NCI-H1417 (cell line): ENCODE measurements at places on chromosomes 3 and 15.

DNA sequence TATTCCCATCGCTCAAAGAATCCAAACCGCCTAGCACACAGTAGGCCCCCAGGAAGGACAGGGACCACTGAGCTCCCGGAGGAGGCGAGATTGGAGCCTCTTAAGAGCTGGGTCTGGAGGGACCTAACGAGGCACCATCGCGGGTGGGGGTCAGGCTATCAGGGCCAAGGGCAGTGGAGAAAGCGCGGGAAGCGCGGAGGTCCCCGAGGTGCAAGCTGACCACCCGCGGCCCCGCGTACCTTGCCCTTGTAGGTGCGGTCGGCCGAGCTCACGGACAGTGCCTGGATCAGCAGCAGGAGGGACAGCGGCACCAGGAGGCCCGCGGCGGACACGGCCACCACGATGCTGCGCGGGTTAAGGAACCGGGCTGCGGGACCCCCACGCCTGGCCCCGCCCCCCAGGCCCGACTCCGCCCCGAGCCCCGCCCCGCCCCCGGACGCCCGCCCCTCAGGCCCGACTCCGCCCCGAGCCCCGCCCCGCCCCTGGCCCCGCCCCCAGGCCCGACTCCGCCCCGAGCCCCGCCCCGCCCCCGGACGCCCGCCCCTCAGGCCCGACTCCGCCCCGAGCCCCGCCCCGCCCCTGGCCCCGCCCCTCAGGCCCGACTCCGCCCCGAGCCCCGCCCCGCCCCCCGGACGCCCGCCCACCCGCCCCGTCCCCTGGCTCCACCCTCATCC lies 3.9 kb downstream of the ZDHHC19 start:
- DNase-seq: no peak

GRCh38 chr3:94935738-94936580 lies 873.1 kb downstream of the NSUN3 start:
- DNase-seq: no peak

DNA sequence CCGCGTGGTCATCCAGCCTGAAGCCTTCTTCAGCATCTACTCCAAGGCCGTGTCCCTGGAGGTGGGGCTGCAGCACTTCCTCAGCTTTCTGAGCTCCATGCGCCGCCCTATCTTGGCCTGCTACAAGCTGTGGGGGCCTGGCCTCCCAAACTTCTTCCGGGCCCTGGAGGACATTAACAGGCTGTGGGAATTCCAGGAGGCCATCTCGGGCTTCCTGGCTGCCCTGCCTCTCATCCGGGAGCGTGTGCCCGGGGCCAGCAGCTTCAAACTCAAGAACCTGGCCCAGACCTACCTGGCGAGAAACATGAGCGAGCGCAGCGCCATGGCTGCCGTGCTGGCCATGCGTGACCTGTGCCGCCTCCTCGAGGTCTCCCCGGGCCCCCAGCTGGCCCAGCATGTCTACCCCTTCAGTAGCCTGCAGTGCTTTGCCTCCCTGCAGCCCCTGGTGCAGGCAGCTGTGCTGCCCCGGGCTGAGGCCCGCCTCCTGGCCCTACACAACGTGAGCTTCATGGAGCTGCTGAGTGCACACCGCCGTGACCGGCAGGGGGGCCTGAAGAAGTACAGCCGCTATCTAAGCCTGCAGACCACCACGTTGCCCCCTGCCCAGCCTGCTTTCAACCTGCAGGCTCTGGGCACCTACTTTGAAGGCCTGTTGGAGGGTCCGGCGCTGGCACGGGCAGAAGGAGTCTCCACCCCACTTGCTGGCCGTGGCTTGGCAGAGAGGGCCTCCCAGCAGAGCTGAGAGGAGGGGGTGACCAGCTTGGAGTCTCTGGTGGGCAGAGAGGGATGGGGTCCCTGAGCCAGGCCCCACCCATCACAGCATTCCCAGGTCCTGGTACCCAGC lies 37.9 kb downstream of the GOLGA6A start:
- no peak for DNase-seq

DNA sequence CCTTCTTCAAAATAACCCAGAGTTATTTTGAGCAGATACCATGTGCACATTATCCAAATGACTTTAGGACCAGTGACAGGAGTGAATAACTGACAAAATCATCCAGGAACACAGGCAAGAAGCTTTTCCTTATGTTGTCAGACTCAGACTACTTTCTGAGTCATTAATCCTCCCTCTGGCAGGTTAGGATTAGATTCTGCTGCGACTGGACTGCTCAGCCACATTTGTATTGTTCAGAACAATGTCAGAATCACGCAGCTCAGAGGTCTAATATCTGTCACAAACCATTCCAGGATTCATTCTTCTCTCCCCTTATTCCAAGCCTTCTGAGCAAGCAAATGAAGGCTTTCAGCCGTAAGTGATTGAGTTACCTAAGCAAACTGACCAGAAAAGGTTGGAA lies 34.8 kb upstream of the FAM174B start:
- DNase-seq: no peak

- DNase-seq: peak; percentile 10
Measured at GRCh38 chr3:79517766-79518413, 249.9 kb downstream of the ROBO1 start.

DNA sequence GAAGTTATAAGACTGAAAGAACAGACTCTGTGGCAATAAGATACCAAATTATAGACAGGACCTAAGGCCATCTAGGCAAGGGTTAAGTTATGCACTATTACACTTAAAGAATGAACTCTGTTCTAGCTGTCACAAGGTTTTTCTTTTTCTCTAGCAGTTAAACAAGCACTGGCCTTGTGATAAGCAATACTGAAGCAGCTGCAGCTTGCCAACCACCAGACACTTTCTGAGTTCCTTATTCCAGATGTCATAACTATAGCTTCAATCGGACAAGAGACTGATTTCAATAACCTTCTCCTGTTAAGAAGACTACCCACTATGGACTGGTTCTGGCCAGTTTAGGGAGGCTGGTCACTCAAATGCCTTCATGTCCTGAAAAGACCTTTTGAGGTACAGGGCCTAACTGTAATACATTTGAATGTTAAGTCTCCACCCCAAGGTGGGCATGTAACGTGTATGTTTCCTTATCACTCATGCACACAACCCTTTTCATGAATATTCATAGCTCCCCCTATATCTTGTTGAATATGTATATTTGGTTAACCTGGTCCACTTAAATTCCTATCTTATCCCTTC lies 85.8 kb downstream of the CFAP20DC start:
- no peak for DNase-seq

DNA sequence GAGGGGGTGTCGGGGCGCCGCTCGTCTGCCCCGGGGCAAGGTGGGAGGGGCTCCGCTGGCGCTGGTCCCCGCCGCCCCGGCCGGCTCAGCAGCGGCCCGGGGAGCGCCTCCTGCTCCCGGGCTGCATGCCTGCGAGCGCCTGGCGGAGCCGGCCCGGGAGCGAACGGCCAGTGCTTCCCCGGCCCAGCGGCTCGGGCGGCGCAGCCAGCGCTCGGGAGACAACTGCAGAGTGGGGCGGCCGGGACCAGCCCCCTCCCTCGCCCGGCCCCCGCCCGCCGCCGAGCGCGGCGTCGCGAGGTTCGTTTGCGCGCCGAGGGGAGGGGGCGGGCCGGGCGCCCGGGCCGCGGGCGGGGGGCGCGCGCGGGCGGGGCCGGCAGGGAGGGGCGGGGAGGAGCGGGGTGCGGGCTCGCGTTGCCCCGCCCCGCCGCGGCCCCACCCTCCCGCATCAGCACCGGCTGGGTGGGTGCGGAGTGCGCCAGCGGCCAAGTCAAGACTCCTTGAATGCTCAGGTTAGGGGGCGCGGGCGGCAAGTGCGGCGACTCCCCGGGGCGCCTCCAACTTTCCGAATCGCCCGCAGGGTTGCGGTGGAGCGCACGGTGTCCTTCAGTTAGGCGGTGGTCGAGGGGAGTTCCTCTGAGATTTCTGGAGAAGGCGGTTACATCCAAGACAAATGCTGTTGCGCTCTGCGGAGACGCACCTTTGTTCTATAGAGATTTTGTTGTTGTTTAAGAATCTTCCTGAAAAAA lies at the start of gene RGMA:
Gene RGMA, minus strand, starts transcription at position 231 of the 746 bp plus-strand sequence. CDS start 279 bp downstream, outside the sequence.
- peak; percentile 51 for DNase-seq

DNA sequence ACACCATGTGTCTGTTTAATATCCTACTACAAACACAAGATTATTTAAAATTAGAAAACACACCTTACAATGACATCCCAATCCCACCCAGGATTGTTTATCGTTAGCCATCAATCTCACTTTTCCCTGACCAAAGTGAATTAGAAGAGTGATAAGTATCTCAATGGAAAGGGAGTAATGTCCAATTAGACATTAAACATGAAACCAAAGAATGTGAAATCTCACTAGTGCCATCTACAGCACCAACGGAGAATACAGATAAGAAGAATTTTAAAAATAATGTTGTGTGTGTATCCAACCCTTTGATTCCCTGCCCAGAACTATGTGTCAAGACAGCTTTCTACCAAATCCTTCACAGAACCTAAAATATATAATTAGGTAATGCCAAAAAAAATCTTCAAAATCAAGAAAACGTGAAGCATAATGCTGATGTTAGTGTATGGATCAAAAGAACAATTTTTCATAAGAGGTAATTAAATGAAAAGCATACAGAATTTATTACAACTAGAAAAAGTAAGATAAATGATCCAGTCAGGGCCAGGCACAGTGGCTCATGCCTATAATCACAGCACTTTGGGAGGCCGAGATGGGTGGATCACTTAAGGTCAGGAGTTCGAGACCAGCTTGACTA lies 64.2 kb downstream of the SCAPER start:
- DNase-seq: peak; percentile 72

DNA sequence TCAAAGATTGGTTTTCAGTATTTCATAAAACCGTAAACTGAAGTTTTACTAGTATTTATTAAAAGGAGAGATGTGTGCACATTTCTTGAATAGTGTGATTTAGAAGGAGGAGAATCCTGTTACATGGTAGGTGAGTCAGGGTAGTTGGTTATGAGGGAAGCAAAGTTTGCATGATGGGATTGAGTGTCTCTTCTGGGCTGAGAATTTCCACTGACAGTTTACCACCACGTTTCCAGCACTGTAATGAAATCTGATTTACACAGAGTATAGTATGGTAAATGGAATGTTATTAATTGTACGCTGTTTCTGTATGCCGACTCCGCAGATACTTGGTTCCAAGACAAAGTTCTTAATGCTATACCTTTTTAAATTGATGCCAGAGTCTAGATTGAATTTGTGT lies 1.6 kb downstream of the NECTIN3 start:
- DNase-seq: no peak

GRCh38 chr3:105365391-105366325 lies 1.1 kb upstream of the ALCAM start:
- DNase-seq: peak; percentile 41

- no peak for DNase-seq
Measured at GRCh38 chr15:101501703-101502373, 12.3 kb upstream of the PCSK6 start.

DNA sequence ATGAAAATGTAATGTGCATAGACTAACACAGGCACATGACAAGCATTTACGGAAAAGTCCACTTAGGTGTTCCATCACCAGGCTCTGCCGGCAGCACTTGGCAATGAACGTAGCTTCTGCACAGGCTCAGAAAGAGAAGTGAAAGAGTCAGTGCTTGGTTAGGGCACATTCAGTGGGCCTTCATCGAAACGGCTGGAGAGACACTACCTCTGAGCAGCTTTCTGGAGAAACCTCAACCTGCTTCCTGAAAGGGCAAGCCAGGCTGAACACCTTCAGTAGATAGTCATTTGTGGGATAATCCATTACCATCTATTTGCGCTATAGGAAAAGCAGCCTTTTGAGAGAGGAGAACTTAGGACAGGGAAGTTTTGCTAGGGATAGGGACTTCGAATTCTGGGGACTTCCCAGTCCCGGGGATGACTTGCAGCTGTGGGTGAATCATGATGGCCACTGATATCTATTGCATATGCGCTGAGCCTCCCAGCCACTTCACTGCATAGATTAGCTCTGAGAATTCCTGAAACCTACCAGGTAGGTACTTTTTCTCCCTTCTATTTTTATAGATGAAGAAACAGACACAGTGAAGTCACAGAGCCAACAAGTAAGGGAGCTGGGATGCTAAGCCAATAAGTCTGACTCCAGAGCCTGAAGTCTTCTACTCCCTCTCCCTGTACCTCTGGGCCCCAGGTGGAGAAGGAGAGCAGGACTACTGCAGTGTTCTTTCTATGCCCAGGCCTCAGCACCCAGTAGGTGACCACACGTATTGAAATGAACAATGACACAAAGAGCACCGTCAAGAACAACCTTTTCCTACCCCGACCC lies 4.2 kb upstream of the SH2D7 start:
- no peak for DNase-seq

DNA sequence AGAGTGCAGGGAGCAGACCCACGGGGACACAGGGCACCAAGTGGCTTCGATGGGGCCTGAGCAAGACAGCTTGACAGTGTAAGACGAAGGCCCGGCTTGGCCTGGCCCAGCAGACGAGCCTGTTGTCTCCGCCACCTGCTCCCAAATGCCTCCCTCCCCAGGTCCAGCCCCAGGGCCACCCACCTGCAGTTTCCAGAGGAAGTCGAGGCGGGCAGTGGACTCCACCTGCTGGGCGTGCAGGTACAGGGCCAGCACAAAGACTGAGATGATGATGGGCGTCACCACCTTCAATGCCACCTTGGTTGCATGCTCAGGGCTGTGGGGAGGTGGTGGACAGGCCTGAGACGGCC lies 94.1 kb downstream of the SEC22A start:
- no peak for DNase-seq

DNA sequence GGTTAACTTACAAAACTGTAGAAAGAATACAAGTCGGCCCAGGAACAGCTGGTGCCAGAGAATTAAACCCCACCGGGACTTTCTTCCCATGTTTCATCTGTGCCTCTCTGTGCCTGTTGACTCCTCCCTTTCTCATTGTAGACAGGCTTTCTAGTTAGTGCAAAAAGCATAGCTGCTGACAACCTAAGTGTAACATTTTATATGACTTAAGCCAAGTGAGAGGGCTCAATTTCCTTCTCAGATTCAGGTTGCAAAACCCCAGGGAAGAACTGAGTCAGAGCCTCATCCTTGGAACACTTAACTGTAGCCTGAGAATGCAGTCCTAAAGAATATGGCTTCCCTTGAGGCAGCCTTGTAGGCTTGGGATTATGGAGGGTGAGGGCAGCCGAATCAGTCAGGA lies 302.5 kb upstream of the AZI2 start:
- no peak for DNase-seq

DNA sequence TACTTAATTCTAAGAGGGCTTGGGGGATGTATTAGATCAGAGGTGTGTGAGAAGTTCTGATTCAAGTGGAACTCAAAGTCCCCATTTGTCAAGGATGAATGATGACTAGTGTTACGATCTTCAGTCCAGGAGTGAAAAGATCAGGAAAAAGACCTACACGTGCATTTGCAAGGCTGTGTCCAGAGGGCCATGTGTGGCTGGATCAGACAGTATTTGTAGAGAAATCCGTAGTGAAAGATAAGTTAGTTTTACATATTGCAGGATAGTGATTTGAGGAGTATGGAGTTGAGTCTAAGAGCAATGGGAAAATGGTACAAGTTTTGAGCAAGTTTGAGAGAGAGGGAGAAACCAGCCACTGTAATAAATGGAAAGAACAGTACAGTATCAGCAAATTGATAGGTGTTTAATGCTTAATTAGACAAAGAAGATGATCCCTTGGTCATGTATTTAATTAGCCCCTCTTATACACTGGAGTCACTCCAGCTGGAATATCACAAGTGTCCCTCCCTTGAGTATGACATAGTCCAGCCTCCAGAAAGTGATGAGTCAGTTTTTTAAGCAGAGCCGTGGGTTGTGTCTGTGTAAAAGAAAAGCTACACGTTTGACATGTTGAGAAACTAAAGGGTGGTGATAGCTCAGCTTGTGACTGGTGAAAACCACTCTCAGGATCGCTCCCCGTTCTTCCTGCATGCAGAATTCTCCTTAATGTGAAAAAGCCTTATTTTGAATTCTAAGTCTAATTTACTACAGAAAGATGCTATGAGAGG lies 348.8 kb downstream of the ROBO1 start:
- no peak for DNase-seq
